ENCODE measurements at places on chromosomes 1 and 21.

DNA sequence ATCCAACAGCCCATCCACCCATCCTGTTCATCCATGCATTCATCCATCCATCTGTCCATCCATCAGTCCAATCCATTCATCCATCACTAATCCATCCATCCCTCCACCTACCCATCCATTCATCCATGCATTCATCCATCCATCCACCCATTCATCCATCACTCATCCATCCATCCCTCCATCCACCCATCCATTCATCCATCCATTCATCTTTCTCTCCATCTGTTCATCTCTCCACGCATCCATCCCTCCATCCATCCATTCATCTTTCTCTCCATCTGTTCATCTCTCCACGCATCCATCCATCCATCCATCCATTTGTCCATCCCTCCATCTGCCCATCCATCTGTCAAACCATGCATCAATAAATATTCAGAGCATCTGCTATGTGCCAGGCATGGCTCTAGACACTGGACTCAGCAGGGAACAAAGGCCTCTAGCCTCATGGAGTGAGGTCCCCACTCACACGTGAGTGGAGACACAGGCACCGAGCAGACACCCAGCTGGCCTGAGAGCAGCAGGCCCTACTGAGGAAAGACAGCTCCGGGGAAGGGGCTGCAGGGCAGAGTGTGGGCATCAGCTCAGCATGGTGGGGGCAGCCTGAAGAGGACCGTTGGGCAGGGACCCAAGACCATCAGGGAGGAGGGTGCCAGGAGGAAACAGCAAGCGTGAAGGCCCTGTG is 9.6 kb downstream of the KRTAP10-1 start:
- DNase-seq: no peak

DNA sequence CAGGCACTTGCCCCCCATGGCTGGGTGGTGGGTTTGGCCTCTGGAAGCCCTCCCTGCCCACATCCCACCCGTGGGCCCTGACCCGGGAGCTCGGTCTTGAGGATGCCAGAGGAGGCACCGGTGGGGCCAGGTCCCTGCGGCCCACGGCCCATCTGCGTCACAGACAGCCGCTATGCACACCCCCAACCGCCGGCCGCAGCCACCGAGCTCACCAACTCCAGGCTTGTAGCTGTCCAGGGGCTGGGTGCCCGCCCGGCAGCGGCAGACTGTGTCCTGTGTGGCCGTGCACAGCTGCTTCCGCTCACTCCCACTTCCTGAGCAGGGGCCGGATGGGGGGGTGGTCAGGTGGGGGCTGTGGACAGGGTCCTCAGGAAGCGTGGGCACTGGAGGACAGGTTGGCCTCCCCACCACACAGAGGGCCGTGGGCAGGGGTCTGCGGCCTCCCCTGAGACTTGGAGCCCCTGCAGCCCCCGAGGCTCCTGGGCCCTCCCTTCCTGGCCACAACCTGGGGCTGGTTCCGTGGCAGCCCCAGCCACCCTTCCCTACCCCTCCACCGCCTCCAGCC is 1.1 kb downstream of the TNFRSF4 start:
- DNase-seq: no peak

DNA sequence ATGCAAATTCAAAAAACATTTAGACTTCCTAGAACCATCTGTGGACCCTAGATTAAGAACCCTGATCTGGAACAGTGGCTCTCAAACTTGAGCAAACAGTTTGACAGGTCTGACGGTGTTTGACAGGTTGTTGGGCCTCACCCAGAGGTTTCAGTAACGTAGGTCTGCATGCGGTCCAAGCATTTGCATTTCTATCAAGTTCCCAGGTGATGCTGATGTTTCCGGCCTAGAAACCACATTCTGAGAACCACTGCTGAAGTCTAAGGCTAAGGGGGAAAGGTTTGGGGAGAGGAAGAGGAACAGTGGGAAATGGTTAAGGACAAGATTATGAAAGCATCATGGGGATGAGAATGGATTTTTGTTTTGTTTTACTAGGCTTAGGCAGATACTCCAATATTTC is 48.6 kb downstream of the MDM4 start:
- no peak for DNase-seq

- DNase-seq: no peak
Measured at GRCh38 chr1:184031409-184032107, 6.0 kb downstream of the COLGALT2 start.

- DNase-seq: peak; percentile 19
Measured at GRCh38 chr1:18597160-18598042, 33.2 kb upstream of the PAX7 start.

DNA sequence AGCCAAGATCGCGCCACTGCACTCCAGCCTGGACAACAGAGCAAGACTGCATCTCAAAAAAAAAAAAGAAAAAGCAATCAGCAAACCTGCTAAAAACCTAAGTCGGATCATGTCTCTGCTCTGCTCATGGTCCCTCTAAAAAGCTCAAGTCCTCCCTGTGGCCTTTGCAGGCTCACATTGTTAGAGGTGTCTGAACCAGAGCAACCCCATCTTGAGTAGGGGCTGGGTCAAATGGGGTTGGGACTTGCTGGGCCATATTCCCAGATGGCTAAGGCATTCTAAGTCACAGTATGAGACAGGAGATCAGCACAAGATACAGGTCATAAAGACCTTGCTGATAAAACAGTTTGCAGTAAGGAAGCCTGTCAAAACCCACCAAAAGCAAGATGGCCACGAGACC is 3.0 kb upstream of the DRAXIN start:
- DNase-seq: no peak

- DNase-seq: no peak
Measured at GRCh38 chr1:240619906-240620621, 8.1 kb upstream of the GREM2 start.

- DNase-seq: peak; percentile 73
Measured at GRCh38 chr1:39407896-39408640, 83.4 kb upstream of the BMP8A start.
